ENCODE measurements at places on chromosomes 3 and 15.

DNA sequence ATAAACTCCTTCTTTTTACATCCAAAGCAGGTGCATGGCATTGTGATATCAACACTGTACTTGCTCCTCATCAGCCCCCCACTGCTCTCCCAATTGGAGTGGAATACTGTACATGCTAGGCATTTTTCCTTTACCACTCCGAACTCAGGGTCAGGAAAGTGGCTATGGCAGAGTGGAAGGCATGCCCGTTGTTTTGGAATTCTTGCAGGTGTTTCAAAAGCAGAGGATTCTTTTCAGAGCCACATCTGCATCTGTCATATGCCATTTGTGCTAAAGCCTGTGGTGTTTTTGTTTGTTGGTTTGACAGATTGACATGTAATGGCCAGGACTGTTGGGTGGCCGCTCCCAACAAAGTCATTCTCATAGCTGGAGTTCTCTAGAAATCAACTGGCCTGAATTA lies 41.7 kb downstream of the SOX2 start:
- peak; percentile 68 for DNase-seq

DNA sequence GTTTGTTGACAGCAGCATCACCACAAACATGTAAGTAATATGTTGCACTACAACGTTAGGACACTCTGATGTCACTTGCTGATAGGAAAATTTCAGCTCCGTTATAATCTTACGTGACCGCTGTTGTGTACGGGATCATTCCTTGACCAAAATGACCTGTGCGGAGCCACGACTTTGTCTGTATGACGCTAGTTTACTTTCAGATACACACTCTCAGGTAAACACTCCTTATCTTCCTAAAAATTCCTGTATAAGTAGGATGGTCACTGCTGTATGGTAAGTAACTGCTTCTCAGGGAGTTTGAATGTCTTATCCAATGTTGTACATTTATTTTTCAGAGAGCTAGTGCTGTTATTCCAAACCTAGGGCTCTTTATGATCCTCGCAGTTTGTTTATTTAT lies 410.3 kb downstream of the NAALADL2 start:
- no peak for DNase-seq

DNA sequence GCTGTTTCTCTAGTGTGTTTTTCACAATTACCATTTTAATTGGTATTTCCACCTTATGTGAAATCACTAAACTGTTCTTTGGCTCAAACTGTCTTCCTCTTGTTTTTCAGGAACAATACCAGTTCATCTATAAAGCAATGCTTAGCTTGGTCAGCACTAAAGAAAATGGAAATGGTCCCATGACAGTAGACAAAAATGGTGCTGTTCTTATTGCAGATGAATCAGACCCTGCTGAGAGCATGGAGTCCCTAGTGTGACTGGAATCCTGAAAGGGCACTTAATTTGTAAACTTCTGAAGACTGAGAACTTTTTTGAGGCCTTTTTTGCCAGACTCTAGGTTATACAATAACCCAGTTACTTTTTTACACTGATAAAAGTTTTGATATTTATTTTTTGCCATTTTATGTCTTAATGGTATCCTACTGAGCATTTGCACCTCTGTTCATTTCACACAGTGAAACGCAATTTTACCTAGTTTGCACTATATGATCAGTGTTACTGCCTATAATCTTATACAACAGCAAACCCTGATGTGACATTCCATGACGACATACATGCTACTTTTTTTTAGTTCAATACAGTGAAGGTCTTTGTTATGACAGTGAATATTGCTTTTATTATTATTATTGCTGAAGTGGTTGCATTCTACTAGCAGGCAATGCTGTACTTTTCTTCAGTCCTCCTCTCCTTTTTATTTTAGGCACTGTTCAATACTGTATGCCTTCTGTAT lies 80.1 kb downstream of the FEZF2 start:
- DNase-seq: no peak

GRCh38 chr15:96270581-96271172 lies 59.8 kb upstream of the NR2F2 start:
- DNase-seq: no peak

GRCh38 chr15:30992249-30992864 lies 929 bp upstream of the MTMR10 start:
- no peak for DNase-seq

GRCh38 chr3:138434276-138434874 lies at the start of gene ESYT3:
ESYT3 (plus strand) TSS chr3:138434616; CDS start chr3:138434799, 183 bp downstream.
- peak; percentile 77 for DNase-seq

- DNase-seq: no peak
Measured at GRCh38 chr3:45647148-45647619, 42.0 kb upstream of the SACM1L start.

- DNase-seq: no peak
Measured at GRCh38 chr3:123422457-123422856, 26.4 kb downstream of the ADCY5 start.

DNA sequence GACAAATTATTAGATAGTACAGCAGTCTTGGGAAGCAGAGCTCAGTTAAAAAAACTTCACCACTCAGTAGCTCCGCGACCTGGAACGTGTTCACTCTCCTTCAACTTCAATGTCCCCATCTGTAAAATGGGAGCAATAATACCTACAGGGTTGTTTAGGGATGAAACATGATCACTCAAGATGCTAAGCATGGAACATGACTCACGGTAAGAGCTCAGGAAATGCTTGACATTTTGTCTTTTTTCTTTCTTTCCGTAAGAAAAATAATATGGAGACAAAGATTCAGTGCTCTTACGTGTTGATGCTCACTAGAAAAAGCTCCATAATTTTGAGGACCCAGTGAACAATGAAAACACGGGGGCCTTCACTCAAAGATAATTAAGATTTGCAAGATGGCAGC lies 606.7 kb upstream of the MDFIC2 start:
- no peak for DNase-seq

DNA sequence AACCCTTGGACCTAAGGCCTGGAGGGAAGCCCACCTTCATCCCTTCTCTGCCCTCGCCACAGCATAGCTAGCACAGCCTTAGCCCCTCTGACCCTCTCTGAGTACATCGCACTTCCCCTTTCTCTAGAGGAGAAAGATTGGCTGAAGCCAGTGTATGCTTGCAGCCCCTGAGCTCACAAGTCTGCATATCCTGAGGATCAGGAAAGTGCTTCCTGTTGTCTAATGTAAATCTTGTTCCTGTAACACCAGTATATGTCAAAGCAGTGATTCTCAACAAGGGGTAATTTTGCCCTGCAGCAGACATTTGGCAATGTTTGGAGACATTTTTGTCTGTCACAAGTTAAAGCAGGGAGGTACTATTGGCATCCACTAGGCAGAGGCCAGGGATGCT lies 2.2 kb upstream of the PRKCD start:
- no peak for DNase-seq

DNA sequence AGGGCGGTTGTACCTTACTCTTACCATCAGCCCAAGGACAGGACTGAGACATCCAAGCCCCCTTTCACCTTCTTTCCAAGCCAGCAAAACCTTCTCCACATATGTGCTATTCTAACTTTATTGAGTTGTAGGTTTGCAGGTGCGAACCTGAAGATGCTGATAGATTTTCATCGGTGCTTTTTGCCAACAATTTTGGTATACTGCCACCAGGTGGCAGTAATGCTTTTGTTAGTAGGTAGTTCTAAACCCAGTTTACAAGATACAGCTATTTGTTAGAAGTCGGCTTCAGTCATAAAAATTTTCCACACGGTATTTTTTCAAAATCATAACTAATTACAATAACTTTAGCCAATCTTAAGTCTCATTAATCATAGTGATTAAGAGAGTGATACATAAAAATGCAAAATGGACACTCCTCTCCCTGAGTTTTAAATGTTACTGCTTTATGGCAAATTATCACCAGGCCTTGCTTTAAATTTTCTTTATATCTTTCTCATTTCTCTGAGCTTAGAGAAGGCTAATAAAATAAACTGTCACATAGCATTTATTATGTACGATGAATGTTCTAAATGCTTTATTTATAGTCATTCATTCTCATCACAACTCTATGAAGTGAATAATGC lies 636 bp downstream of the TBC1D21 start:
- DNase-seq: peak; percentile 51

GRCh38 chr15:43769584-43770228 lies 7.1 kb downstream of the ELL3 start:
- DNase-seq: peak; percentile 44

GRCh38 chr3:70583682-70584081 lies 271.2 kb upstream of the MDFIC2 start:
- DNase-seq: peak; percentile 6

DNA sequence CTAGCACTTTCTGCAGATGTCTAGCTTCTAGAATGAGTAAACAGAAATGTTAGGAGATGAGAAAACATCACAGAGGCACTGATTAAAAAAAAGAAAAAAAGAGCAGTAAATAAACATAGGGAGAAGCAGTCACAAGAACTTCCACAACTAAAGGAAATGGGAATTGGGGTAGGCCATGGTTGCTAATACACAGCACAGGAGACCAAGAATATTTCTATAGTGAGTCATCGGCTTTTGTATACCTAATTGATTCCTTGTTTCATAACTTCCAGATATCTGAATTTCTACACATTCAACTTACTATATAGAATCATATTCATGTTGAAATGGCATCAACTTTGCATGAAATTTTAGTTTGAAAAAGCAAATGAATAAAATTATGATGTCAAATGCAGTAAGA lies 47.3 kb upstream of the TCF12 start:
- DNase-seq: no peak

DNA sequence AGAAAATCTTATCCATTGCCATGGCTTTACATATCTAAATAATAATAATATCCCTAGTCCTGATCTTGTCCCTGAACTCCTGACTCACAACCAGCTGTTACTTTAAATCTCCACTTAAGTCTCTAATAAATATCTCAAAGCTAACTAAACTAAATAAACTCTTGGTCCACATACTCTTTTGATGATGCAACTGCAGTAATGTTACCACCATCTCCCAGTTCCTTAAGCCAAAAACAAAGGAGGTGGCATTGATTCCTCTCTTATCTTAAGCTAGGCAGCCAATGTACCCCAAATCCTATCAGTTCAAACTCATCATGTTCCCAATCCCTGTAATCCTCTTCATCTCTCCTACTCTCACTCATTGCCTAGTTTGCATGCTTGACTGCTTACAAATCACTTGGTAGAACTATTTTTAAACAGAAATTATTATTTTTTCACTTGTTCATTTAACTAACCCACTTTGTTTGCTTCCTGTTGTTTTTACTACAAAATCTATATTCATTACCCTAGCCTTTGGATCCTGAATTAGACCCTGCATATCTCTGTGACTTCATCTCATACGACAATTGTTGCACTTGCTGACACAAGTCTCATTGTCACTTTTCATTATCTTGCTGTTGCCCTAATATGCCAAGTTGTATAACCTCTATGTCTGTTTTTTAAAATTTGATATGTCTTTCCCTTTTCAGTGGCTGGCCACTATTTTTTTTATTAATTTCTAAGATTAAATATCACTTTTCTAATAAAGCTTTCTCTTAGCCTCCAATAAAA lies 462.2 kb downstream of the ZPLD1 start:
- DNase-seq: no peak

- DNase-seq: no peak
Measured at GRCh38 chr15:100681335-100681746, 79.0 kb downstream of the ASB7 start.

DNA sequence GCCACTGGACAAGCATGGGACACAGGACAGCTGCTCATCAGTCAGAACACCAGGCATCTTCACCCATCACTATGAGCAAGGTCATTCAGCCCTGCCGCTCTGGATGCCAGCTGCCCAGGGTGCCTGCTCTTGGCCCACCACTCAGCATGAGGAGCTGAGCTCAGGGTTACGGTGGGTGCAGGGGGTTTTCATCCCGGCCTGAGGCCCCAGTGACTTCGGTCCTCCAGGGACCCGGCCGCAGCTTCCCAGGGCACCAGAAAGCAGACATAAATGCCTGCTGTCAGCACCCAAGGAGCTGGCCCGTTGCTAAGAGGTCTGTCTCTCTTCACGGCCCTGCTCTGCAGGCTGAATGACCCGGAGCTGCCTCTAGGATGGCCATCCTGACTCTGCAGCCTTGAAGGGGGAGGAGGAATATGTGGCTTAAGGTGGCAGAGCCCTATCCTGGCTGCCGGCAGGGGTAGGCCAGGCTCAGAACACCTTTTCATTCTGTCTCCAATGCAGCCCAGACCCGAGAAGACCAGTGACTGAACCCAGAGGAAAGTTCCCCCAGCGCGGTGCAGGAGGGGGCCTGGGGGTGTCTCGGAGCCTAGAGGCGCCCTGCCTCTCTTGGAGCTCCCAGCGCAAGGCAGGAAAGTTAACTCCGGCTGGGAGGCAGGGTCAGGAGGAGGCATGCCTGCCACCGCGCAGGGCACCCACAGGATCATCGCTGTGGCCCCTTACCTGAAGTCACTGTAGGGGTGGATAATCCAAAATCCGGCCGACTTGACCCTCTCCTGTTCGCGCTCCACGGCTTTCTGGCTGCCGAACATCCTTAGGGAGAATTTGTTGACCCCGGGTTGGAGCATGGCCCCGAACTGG lies 1.8 kb downstream of the HCN4 start:
- DNase-seq: no peak

DNA sequence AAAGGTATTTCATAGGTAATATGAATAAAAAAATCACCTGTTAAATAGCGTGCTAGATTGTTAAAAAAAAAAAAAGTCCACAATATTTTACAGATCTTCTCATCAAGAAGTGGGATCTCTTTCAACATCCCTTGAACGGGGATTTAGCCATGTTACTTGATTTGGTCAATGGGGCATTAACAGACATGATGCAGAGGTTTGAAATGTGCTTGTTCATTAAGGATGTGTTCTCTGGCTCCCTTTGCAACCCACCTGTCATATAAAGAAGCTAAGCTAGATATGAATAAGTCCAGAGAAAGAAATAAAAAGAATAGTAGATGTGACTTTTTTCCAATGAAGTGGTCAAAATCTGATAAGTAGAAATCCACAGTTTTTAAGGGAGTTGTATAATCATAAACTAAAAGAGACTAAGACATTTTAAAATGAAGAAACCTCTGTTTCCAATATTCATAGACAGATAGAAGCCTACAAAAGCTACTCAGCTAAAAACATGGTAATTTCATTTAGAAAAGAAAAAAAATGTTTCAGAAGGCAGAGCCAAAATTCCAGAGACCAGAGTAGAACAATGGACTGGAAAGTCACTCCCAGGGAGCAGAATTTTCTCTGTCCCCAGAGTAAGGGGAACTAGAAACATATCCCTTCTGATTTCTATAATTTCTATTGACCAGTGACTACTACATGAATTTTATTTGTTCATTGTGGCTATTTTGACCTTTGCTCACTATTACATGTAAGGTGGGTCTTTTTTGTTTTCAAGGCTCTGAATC lies 79.2 kb downstream of the PLSCR2 start:
- no peak for DNase-seq

GRCh38 chr3:68088216-68088615 lies 433.8 kb upstream of the SUCLG2 start:
- no peak for DNase-seq

- DNase-seq: no peak
Measured at GRCh38 chr3:142215106-142215505, 10.3 kb downstream of the GK5 start.

- no peak for DNase-seq
Measured at GRCh38 chr3:16905704-16906103, 20.9 kb downstream of the PLCL2 start.

GRCh38 chr15:83108266-83109219 lies 1.1 kb downstream of the TM6SF1 start:
- no peak for DNase-seq

- DNase-seq: peak; percentile 7
Measured at GRCh38 chr15:68843425-68844311, 23.0 kb upstream of the ANP32A start.

- no peak for DNase-seq
Measured at GRCh38 chr3:10726787-10727186, 89.2 kb upstream of the SLC6A11 start.

- DNase-seq: no peak
Measured at GRCh38 chr3:196203846-196204245, 7.4 kb downstream of the ZDHHC19 start.

GRCh38 chr3:71264840-71265239 lies 318.7 kb downstream of the FOXP1 start:
- no peak for DNase-seq

Data from NCI-H2081 (cell line).